GM19239 (cell line): ENCODE measurements at places on chromosomes 5 and 9.

DNA sequence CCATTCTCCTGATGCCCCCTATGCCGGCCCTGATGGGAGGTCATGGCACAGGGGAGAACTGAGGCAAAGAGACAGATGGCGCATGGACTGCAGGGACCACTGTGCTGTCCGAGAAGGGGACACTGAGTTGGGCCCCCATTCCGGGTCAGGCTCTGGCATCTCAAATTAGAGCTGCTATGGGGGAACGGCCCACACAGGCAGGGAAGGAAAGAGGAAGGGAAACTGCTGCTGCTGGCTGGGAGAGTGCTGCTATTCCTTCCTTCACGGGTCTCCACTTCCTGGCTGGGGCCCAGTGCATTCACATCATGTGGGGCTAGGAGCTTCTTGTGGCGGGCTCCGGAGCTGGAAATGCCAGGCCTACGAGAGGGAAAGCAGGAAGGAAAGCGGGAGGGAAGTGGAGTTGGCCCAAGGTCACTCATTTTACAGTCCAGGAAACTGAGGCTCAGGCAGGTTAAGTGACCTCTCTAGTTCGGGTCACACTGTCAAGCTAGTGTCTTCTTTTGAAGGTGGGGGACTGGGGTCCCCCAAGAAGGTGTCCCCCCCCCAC lies 1.3 kb upstream of the CARD19 start:
- DNase-seq = no peak

GRCh38 chr9:134655586-134656333 lies 14.2 kb downstream of the COL5A1 start:
- no peak for DNase-seq

GRCh38 chr9:136981588-136982231 lies 1.1 kb upstream of the LCNL1 start:
- DNase-seq = no peak

DNA sequence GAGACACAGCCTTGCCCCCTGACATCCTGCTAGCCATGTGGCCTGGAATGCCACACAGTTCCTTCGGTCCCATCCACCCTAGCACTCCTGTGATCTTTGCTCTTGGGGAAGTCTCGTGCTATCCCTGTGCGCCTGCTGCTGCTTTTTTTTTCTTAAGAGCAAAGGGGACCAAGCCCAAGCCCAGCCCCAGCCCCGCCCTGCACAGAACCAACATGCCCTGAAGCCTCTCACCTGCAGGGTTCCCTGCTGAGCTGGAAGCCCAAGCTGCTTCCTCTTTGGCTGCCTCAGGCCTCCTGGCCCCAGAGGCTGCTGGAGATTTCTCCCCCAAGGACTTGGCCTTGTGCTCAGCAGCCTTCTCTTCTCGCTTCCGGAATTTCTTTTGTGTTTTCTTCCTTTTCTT lies 1.8 kb downstream of the SURF6 start:
- DNase-seq = no peak

- DNase-seq = no peak
Observed at GRCh38 chr9:36818965-36819870, 214.8 kb downstream of the PAX5 start.

GRCh38 chr5:65035211-65036206 lies 266.8 kb downstream of the CWC27 start:
- peak; percentile 61 for DNase-seq

DNA sequence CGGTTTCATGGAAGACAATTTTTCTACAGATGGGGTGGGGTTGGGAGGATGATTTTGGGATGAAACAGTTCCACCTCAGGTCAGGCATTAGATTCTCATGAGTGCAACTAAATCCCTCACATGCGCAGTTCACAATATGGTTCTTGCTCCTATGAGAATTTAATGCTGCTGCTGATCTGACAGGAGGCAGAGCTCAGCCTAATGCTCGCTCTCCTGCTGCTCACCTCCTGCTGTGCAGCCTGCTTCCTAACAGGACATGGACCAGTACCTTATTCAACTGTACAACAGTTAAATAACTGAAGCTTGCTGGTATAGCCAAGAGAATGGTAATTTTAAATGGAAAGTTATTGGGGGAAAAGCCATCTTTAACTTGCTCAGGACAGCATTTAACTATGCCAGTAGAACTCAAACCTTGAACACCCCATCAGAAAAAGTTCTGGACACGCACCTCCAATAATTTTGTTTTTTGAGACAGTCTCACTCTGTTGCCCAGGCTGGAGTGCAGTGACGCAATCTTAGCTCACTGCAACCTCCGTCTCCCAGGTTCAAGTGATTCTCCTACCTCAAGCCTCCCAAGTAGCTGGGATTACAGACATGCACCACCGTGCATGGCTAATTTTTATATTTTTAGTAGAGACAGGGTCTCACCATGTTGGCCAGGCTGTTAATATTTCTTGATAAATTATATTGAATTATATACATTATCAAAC lies 27.7 kb downstream of the HMGCR start:
- DNase-seq = no peak

- DNase-seq = peak; percentile 30
Observed at GRCh38 chr5:66307647-66308241, 163.6 kb downstream of the SREK1 start.

DNA sequence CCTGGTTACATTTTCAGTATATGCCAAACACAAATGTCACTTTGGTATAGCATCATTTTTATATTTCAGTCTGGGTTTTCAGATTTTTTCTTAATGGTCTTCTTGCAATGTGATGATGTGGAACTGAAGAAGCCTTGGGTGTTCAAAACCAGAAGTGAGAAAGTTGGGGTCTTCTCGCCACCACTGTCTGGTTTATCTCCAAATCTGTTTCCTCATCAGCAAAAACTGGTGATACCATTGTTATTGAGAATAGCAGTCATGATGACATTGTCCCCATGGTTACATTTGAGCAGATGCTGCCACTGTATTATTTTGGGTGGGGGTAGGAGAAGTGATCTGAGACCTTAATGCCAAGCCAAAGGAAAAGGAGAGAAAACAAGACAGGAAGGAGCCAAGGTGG lies 85.9 kb upstream of the MAP3K1 start:
- DNase-seq = no peak

DNA sequence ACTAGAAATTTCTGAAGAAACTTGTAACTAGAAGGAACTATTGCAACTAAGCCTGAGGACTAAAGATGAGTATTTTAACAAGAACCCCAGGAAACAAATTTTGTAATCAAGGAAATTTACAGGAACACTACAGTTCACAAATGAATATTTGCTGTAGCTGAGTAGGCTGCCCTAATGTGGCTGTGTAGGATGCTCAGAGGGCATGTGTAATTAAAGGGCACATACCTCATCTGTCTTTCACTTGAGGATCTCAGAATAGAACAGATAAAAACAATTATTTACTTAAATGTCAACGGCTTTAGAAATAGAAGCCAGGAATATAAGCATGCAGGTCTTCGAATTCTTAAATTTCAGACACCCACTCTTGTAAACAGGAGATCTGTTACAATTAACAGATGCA lies 119.8 kb downstream of the MED27 start:
- DNase-seq = no peak

DNA sequence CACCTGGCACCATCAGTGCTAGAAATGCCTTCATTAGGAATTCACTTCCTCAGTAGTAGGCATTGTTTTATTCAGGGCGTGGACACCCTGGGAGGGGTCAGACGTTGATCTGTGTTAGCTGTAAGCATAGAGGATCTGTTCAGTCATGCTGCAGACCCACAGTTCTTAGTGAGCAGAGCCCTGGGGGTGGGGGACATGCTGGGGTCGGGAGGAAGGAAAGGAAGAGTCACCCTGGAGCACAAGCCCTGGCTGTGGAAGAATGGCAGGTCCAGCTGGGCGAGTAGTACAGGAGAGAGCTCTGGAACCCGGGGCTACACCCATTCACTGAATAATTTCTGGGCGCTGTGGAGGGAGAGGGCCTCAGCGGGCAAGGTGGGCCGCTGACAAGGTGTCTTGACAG lies 172.5 kb downstream of the FSTL4 start:
- DNase-seq = no peak

DNA sequence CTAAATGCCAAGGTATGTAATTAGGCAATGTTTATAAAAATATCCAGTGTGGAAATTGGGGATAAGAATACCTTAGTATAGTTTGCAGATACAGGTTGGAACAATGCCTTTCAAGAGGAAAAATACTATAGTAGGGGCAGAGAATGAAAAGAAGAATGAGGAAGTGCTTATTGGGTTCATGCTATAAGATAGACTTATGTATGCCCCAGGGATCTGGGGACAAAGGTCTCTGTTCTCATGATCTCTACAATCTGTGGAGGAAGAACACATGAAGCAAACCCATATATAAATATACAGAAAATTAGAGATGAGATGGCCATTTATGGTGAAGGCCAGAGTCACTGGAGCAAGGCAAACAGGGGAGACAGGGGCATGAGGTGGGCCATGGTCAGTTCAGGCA lies 106.5 kb upstream of the DAB2 start:
- no peak for DNase-seq

DNA sequence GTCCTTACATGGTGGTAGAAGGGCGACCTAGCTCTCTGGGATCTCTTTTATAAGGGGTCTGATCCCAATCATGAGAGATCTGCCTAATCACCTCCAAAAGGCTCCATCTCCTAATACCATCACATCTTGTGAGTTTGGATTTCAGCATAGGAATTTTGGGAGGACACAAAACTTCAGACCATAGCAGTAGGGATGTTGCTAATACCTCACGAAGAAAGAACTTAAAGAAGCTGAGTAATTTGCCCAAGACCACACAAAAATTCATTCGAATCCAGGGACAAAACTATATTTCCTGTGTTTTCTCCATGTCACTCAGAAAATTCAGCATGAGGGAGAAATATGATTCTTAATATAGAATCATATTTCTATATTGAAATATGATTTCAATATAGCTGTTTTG lies 32.7 kb downstream of the MTAP start:
- DNase-seq = no peak

DNA sequence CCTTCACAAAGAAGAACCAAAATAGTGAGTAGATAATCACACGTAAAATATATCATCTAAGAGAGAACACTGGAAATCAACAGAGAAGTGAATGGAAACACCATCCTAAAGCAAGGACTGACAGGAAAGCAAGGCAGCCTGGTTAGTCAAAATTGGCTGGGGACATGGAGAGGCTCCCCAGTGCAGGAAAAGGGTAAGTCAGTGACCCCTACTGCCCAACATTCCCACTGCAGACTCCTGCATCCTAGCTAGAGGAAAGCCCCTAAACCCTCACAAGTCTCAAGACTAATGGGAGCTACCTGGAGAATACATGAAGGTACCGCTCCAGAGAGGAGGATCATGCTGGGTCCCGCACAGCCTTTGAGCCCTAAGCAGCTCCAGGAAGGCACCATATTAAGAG lies 60.1 kb downstream of the ZDHHC21 start:
- no peak for DNase-seq

DNA sequence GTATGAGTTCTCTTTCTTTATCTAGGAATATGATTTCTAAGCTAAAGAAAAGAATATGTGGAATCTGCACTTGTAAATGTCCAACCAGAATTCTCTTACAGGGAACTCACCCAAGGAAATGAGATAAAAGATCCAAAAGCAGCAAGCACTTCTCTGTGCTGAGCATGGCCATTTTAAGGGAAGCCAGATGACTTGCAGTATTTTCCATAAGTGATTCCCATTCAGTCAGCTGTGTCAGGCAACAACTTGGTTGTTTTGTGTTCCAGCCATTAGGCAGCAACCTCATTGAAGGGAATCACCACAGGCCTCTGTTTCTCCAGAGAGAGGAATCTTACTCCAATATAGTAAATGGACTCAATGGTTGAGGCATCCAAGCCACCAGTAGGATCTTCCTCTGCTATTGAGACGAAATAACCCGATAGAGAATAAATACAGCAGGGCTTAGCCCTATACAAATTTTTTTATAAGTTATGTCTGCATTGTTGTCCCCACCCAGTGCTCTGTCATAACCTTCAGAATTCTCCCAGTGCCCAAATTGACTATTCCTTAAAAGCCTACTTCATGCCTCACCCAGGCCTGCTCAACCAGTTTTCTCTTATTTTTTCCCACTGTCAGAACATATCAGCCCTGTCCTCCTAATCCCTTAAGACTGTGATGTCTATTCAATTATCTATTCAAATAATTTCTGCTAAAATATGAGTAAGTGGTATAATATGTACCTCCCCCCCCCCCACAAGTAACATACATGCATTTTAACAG lies 236.6 kb downstream of the PJA2 start:
- no peak for DNase-seq

DNA sequence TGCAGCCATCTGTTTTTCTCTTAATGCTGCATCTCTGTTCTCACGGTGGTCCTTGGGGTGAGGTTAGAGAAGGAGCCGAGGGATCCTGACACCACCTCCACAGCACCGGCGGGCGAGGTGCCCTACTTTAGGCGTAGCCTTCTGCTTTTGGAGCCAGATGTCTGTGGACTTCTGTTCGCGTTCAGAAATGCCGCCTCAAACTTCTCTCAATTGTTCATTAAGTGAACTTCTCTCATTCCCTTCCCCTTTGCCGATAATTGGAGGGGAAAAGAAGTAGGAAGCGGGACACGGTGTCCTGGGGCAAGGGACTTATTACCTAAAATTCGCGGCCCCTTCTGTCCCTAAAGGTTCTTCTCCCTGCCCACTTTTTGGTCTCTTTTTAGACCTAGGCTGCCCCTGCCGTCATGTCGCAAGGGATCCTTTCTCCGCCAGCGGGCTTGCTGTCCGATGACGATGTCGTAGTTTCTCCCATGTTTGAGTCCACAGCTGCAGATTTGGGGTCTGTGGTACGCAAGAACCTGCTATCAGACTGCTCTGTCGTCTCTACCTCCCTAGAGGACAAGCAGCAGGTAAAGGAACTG lies 455 bp downstream of the KIF20A start:
- no peak for DNase-seq

GRCh38 chr9:120161776-120162175 lies 418.2 kb downstream of the CDK5RAP2 start:
- DNase-seq = no peak

- DNase-seq = no peak
Observed at GRCh38 chr9:68947015-68947414, 66.9 kb downstream of the PRKACG start.

DNA sequence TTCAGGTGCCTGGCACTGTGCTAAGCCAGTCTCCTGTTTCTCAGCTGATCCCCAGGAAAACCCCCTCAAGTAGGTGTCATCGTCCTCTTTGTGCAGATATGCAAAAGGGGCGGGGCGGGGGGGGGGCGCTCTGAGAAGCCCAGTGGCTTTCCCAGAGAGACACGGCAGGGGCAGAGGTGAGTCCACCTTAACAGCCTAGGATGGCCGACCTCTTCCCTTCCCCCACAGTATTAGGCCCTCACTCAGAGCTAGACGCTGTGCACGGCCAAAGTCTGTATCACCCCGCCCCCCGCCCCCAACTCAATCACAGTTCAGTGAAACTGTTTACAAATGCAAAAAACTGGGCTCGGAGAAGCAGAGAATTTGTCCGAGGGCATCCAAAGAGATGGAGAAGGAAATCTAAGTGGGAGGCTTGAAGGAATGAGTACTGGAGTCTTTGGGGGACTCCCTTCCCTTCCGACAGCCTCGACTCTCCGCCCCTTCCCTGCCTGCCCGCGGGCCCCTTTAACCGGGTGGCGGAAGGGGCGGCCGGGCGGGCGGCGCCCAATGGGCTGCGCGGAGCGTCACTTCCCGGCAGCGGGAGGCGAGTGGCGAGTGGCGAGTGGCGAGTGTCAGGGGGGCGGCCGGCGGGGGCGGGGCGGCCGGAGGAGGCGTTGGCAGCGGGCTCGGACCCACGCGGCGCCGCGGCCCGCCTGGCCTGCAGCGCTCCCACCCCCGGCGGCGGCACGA lies at the start of gene ERGIC1:
ERGIC1 (plus strand) TSS at position 566 of the 729 bp plus-strand sequence; CDS start at position 729, 163 bp downstream.
- peak; percentile 77 for DNase-seq

GRCh38 chr5:134420343-134420742 lies 8.7 kb upstream of the CDKN2AIPNL start:
- DNase-seq = no peak
